ENCODE measurements at places on chromosomes 7 and 10.

GRCh38 chr10:17029239-17029580, 100.4 kb downstream of the CUBN start:
- DNase-seq: no peak

GRCh38 chr10:70902661-70903261, 14.4 kb upstream of the PCBD1 start:
- DNase-seq: peak; percentile 46

DNA sequence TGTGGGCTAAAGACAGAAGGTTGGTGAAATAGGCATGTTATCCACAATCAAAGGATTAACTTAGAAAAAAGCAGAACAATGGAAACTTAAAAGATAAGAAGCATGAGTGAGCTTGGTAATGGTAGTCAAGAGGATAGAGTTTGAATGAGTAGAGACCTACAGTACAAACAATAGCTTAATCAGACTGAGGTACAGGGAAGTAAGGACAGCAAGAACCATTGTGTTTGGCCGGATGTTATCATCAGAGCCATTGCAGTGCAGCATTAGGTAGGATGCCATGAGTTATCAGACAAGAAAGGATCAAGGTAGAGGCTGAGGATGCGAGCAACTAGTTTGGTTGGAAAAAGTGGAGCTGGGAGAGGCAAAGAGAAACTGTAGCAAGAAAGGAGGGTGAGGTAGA, 353.3 kb upstream of the VSTM2A start:
- no peak for DNase-seq

- DNase-seq: no peak
Measured at GRCh38 chr7:111594602-111595001, 32.3 kb upstream of the IMMP2L start.

- DNase-seq: no peak
Measured at GRCh38 chr10:128448796-128449195, 322.6 kb upstream of the MKI67 start.

DNA sequence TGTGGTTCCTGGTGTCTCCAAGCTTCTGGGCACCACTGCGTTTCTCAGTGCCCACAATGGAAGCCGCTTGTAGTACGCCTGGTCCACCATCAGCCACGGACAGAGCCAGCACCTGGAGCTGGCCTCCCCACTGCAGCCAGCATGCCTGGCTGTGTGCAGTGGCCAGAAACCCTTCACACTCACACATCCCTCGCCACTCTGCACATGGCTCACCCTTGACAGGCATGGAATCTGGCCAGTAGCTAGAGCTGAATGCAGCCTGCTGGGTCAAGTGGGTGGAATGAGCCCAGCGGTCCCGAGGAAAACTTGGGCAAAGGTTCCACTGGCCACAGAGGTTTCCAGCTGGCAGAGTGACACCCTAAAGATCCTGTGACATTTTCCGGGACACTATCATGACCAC, 146.0 kb upstream of the ADO start:
- DNase-seq: no peak

DNA sequence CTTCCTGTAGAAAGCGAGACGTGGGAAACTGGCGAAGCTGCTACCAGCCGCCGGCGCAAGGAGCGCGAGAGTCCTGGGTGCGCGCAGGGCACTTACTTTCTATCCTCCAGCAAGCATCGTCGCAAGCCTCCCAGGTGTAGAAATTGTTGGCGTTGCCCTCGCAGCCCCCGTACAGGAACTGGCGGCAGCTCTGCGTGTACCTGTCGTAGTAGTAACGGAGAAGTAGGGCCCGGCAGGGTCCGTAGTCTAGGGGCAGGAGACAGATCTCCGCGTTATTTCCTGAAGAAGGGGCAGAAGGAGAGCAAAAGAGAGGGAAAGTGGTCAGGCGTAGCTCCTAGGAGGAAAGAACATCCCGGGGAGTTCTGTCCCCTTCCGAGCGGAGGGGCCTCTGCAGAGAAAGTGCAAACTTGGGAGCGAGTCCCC, 501 bp downstream of the TFPI2 start:
- DNase-seq: peak; percentile 60

- no peak for DNase-seq
Measured at GRCh38 chr7:82945480-82945879, 217.2 kb downstream of the PCLO start.

Data from H7 (cell line).